A549 treated with ZK216348 at 1 μM for 4 hours (cell line): ENCODE measurements at places on chromosomes 2 and 18. TPM values are rescaled to one million over a fixed set of nuclear protein-coding genes. Genes with fewer than 3 reads are reported as not detected.

Gene GTF3C2
- total RNA-seq, result 57.1 to 70.8 TPM (median 62.9 TPM) in 5 replicates

Gene LOXHD1
- not detected in 5 replicates for total RNA-seq

Gene SETBP1
- 0.40 to 0.64 TPM (median 0.47 TPM) in 5 replicates for total RNA-seq

Gene STARD6
- not detected in 5 replicates for total RNA-seq

Gene VWC2L
- total RNA-seq, result not detected in 5 replicates

Gene ABCG5
- not detected in 5 replicates for total RNA-seq

Gene GREB1
- total RNA-seq, result 2.2 to 3.7 TPM (median 2.7 TPM) in 5 replicates

Gene ALK
- total RNA-seq, result not detected in 5 replicates

Gene FMNL2
- 19.0 to 32.7 TPM (median 30.5 TPM) in 5 replicates for total RNA-seq

Gene MLPH
- total RNA-seq, result 207 to 326 TPM (median 306 TPM) in 5 replicates

Gene TCF23
- not detected in 5 replicates for total RNA-seq

Gene OTOF
- total RNA-seq, result 0.06 to 0.21 TPM (median 0.07 TPM) in 5 replicates

Gene POMC
- total RNA-seq, result not detected in 5 replicates

Gene GEN1
- 7.4 to 14.6 TPM (median 13.4 TPM) in 5 replicates for total RNA-seq

Gene GRHL1
- 0.70 to 2.0 TPM (median 0.97 TPM) in 5 replicates for total RNA-seq

Gene CASP10
- 1.8 to 2.8 TPM (median 2.4 TPM) in 5 replicates for total RNA-seq

Gene GCKR
- total RNA-seq, result 0.28 to 0.77 TPM (median 0.36 TPM) in 4 of 5 replicates, not detected in the other

Gene MAP3K19
- not detected in 5 replicates for total RNA-seq

Gene COL4A4
- total RNA-seq, result 1.1 to 3.1 TPM (median 1.5 TPM) in 5 replicates

Gene NETO1
- not detected in 5 replicates for total RNA-seq

Gene UGT1A6
- 0.65 to 1.6 TPM (median 1.0 TPM) in 5 replicates for total RNA-seq

Gene GALR1
- not detected in 5 replicates for total RNA-seq

Gene ERICH2
- total RNA-seq, result not detected in 5 replicates

Gene TMEM169
- total RNA-seq, result 0.25 to 0.66 TPM (median 0.42 TPM) in 5 replicates

Gene ARHGAP25
- 0.14 to 0.39 TPM (median 0.29 TPM) in 4 of 5 replicates, not detected in the other for total RNA-seq

Gene SKOR2
- not detected in 5 replicates for total RNA-seq

Gene ASB18
- total RNA-seq, result not detected in 5 replicates

Gene TCF7L1
- total RNA-seq, result 6.4 to 11.3 TPM (median 9.9 TPM) in 5 replicates

Gene GCG
- total RNA-seq, result not detected in 5 replicates

Gene KCNK3
- 0.38 to 0.97 TPM (median 0.79 TPM) in 5 replicates for total RNA-seq

Gene GPR17
- total RNA-seq, result 0.19 TPM in 1 of 5 replicates, not detected in the others

Gene ALLC
- total RNA-seq, result not detected in 5 replicates

Gene DSC3
- total RNA-seq, result 1.1 to 3.1 TPM (median 1.5 TPM) in 5 replicates

Gene TMEM198
- total RNA-seq, result 0.71 to 1.6 TPM (median 1.2 TPM) in 5 replicates

Gene C18orf54
- total RNA-seq, result 1.7 to 4.3 TPM (median 3.3 TPM) in 5 replicates

Gene SERPINB11
- total RNA-seq, result 0.13 TPM in 1 of 5 replicates, not detected in the others

Gene FER1L5
- not detected in 5 replicates for total RNA-seq

Gene DSG2
- 36.3 to 69.7 TPM (median 60.3 TPM) in 5 replicates for total RNA-seq
